ENCODE measurements at places on chromosomes 3 and 15.
A peak's percentile ranks its signal among the peaks of the same experiment; 100 is the strongest.

- no peak for DNase-seq
Measured at GRCh38 chr3:150917951-150918350, 12.7 kb upstream of the MINDY4B start.

GRCh38 chr3:136958939-136959338 is 1.2 kb downstream of the IL20RB start:
- no peak for DNase-seq

- DNase-seq: no peak
Measured at GRCh38 chr3:181695661-181696491, 15.8 kb upstream of the SOX2 start.

- DNase-seq: no peak
Measured at GRCh38 chr15:82168757-82169156, 93.8 kb downstream of the EFL1 start.

DNA sequence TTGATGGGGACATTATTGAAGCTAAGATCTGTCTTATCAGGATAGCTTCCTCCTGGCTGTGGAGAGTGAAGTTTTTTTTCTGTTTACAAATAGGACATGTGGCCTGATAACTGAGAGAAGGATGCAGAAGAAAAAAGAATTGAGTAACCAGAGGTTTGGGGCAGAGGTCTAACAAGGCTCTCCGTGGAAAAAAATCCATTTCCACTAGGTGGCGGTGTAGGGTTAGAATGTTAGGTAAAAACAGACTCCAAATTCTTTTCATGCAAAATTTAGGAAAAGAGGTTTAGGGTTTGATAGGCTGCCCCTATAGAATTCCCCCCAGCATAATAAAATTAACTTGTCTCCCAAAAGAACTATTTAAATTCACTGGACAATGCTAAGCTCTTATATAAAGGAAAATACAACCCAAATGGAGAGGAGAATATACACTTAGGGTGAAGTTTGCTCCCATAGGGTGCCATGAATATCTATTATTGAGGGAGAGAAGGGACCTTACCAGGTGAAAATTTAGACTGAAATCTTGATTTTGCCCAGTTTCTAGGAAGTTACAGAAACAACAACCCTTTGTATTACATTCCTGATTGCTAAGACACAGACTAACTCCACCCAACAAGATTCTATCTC is 1560.4 kb downstream of the OTOL1 start:
- no peak for DNase-seq

- no peak for DNase-seq
Measured at GRCh38 chr3:1381647-1382036, 288.8 kb downstream of the CNTN6 start.

DNA sequence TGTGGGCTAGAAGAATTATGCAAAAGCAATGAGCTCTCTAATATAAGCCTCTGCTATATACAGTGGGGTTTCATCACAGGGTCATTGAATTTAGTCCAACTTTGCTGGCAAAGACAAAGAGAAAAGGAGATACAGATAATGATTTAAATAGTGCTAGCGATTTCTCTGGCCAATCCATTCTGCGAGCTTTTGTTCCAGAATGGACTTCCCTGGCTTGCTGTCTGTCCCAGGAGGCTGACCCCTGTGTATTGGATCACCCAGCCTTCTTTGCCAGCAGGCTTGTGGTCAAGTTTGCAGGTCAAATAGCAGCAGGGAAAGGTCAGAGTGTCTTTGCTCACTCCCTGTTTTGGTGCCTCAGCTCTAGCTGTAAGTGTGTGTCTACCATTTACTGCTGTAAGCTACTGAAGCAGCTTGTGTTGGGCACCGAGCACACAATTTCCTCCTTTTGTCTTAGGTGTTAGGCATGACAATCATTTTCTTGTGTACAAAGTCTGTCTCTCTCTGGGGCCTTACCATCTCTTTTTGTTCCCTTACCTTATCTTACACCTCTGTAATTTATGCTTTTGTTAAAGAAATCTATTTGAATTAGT is 55.7 kb downstream of the UNC13C start:
- DNase-seq: no peak

- no peak for DNase-seq
Measured at GRCh38 chr15:68316061-68316804, 38.7 kb downstream of the FEM1B start.

DNA sequence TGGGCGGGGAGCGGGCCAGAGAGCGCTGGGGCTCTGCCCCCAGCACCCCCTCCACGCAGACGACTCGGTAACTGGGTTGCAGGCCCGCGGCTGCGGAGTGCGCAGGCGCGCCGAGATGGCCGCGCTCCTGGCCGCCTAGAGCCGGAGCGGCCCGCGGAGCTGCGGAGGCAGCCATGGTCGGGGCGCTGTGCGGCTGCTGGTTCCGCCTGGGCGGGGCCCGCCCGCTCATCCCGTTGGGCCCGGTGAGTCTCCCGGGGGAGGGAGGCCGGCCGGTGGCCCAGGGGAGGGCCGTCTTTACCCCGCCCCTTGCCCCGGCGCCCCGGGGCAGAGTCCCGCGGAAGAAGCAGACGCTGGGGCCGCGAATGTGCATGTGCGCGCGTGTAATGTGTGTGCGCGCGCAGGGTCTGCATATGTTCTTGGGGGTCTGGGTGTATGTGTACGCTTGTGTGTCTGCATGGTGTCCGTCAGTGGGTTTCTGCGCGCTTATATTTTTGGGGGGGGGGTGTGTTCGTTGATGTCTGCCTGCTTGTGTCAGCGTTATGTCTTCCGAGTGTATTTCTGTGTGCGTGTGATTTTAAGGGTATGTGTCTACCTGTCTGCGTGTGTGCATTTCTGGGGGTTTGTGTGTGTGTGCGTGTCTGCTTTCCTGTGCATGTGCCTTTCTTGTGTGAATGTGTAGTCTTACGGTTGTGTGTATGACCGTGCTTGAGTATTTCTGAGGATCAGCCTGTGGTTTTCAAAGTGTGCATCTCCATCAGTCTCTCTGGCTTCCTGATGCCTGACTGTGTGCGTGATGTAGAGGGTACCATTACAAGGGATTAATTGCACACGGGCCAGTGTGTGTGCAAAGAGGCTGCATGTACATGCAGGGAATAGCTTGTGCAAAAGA is at the start of gene ABHD14A:
TSS of gene ABHD14A (plus strand) at position 102 of the 889 bp plus-strand sequence. CDS start at position 174, 72 bp downstream.
- DNase-seq: no peak

DNA sequence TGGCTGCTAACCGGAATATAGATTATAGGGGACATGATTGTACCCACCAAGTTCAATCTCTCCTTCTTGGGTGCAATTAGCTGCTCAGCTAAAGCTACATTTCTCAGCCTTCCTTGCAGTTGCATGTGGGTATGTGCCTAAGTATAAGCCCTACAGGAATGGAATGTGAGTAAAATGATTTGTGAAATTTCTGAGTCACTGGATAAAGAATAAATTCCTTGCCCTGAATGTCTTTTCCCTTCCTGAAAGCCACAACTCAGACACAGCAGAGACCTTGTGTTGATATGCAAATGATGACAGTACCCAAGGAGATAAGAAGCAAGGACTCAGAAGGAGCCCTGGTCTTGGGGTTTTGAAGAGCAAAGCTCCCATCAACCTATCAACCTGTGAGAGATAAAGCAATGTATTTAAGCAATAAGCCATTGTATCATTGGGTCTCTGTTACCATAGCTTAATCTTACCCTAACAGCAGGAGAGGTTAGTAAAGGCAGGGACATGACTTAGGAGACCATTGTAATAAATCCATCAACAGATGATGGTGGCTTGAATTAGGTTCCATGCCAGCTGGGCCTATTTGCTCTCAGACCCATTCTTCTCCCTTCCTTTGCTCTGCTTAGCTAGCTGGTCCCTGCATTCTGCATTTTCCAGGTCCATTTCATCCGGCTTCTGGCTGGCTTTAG is 25.6 kb upstream of the ZNF280D start:
- DNase-seq: peak; percentile 41

DNA sequence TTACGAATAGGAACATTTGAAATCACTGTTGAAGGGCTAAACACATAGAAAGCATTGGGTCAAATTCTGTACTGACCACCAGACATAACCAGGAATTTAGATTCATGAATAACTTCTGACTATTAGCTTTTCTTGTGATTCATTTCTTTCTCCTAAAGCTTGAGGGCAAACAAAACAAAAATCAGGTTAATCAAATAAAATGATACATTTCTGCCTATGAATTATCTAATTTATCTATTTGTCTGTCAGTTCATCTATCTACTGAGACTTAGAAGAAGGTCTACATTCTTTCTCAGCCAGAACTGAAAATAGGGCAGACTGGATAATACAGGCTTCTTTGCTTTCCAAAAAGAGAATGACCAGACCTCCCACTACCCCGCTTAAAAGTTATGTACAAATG is 65.9 kb upstream of the ST3GAL6 start:
- DNase-seq: no peak

GRCh38 chr3:22671848-22672247 is 531.3 kb upstream of the UBE2E2 start:
- DNase-seq: no peak
